ENCODE measurements at places on chromosomes 2 and 18.

DNA sequence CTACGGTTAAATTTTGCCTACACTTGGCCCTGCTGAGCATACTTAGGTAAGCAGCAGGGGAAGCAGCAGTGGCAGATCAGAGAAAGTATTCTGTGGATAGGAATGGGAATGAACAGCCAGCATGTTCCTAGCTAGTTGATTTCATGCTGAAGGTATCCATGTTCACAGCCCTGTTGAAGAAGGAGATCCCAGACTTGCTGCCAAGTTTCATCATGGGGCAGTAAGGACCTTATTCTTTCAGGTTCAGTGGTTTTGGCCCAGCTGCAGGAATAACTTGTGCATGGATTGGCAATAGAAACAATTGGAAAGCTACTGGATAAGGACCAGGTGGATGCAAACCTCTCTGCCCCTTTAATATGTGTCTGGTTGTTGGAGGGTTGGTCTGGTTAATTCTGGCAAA lies 98.2 kb upstream of the TMEM178A start:
- no peak for DNase-seq

DNA sequence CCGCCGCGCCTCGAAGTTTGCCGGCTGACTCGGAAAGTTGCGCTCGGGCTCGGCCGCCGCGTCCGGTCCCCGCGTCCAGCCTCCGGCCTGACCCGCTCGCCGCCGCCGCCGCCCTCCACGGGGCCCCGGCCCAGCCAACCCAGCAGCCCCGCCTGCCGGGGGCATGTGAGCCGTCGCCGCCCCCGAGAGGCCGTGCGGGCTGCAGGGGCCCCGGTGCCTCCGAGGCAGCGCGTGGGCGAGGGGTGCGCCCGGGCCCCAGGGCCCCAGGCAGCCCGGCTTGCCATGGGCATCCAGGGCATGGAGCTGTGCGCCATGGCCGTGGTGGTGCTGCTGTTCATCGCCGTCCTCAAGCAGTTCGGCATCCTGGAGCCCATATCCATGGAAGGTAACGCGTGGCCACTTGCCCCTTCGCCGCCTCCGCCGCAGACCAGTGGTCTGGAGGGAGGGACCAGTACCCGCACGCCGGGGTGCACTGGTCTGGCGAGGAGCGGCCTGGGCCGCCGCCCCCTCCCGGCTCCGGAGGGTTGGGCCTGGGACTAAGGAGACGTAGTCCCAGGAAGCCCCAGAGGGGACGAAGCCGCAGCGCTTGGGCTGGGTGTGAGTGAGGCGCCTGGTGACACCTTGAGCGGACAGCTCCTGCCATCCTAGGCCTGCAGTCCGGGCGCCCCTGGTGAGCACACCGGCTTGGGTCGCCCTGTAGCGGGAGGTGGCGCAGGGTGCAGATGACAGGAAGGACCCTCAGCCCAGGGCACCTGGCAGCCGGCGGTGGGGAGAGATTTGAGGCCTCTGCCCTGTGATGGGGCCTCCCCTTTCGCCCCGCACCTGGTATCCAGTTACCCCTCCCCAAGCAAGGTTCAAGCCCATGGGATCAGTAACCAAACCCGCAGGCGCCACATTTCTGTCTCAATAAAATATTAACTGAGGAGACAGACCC lies 49.9 kb downstream of the KCNIP3 start:
- no peak for DNase-seq

DNA sequence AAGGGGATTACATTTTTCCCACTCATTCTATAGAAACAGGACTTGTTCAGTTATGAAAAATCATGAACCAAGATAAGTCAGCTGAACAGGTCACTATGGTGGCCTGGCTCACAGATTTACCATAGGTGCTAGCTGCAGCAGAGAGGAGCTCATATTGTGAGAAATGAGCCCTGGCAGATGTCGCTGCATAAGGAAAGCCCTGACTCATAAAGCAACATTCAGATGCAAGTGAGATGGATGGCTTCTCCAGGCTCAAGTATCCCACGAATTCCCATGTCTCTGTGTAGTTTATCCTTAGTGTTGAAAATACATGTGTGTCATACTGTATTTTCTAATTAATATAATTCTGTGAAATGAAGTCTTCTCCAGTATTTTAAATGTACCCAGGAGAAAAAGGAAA lies 115.0 kb upstream of the LHCGR start:
- DNase-seq = no peak

DNA sequence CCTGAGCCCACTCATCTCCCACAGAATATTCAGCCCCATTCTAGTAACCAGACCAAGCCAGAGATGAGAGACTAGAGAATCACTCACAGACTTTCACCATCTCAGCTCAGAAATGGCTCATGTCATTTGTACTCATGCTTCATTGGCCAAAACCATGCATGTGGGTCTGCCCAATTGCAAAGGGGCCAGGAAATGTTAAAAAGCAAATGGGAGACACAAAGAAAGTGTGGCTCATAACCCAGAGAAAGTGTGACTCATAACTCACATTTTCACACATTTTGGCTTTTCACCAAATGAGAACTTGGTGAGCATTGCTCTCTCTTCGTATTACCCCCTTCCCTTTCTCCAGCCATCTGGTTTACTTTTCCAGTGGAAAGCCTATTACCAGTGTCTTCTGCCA lies 66.2 kb downstream of the MDH1 start:
- DNase-seq = no peak

DNA sequence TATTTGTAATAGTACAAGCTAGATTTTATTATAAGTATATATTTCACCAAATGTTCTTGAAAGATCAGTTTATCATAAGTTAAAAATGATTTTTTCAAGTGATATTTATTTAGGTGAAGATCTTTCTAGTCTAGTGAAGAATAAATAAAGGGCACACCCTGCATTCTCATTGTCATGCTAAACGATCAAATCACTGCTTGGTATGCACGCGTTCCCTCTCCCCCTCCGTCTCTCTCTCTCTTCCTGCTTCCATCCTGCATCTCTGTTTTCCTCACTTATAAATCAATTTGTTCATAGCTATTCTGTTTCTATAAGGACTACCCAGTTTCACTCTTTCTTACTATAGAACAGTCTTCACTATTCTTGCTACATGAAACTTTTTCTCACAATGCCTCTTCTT lies 1067.4 kb downstream of the LRP1B start:
- no peak for DNase-seq

GRCh38 chr18:57984490-57985115 lies 59.4 kb upstream of the NEDD4L start:
- DNase-seq = no peak

DNA sequence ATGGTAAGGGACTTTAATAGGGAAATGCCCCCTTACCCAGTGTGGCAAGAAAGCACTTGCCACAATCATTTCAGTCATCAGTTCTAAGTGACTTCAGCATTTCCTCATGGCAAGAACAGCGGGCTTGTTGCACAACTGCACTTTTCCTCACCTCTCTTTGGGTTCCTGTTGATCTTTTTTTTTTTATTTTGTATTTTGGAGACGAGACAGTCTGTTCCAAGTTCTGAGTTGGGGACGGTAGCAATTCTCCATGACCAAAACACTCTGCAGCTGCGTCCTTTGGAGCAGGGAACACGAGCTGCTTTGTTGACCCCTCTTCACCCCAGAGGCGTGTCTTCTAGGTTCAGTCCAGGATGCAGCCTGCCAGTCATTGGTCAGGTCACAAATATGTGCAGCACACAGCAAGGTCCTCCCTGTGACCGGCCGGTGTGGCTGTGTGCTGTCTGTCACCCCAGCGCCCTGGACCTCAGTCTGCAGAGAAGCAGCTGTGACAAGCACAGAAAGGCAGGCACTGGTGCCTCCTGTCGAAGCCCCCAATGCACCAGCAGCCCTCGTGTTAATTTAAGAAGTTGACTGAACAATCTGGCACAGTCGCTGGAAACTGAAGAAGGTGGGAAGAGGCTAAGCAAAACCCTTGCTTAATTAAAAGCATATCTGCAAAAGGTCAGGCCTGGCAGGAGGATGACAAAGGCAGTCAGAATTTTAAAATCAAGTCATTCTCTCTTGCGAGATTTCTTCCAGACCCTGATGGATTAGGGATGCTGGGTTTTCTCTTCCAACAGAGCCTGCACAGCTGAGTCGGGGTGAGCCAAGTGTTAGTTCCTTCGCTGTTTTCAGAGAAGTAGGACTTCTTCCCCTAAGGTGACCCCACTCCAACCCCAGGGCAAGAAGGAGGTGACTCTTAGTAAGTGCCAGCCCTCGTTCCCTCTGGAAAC lies 96.7 kb upstream of the COPS8 start:
- no peak for DNase-seq

DNA sequence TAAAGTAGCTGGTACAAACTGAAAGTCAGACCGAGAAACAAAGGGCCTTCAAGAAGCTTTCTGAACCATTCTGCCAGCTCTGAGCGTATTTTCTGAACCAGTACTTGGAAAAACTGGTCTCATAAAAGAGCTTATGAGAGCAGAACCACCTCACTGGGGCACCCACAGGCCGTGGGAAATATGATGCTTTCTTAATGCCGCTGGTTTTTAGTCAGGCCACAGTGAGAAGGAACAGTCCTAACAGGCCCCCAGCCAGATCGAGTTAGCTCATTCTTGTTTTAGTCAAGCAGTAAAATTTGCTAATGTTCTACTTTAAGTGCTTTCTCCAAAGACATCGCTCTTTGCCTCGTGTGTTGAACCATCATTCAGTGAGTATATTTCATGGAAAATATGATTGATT lies 12.7 kb upstream of the NOSTRIN start:
- no peak for DNase-seq

- DNase-seq = no peak
Observed at GRCh38 chr18:31267823-31268481, 50.0 kb upstream of the DSG1 start.

GRCh38 chr18:41992066-41992465 lies 37.0 kb downstream of the PIK3C3 start:
- peak; percentile 4 for DNase-seq

DNA sequence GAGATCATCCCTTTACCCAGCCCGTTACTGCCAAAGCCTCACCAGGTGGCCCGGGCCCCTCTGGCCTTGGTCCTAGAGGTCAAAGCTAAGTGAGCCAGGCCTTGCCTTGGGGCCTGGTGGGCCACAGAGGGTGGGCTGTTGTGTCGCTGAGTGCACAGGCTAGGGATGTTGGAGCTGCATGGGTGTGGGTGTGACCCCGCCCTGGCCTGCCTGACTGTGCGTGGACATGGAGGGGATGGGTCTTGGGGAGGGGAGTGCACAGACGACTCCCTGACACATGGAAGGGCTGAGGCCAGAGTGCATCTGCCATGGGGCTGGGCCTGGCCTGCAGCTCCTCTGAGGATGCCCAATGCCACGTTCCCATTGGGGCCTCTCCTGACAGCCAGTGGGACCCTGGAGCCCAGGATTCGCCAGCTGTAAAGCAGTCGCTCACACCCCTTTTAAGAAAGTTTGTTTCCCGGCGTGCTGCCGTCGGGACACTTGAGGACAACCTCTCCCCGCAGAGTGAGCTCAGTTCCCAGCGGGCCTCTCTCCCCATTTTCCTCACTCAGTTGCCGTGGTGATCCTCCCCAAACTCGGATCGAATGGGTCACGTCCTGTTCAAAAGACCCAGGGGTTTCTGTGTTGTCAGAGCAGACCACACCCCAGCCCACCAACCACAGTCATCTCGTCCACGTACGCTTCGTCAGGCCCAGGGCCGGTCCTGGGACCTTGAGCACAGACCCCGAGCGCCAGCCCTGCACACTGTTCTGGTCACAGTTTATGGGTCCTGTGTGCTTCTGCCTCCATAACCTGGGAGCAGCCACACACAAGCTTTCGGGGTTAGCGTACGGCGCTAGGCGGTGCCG lies 93.5 kb downstream of the NFATC1 start:
- DNase-seq = no peak

DNA sequence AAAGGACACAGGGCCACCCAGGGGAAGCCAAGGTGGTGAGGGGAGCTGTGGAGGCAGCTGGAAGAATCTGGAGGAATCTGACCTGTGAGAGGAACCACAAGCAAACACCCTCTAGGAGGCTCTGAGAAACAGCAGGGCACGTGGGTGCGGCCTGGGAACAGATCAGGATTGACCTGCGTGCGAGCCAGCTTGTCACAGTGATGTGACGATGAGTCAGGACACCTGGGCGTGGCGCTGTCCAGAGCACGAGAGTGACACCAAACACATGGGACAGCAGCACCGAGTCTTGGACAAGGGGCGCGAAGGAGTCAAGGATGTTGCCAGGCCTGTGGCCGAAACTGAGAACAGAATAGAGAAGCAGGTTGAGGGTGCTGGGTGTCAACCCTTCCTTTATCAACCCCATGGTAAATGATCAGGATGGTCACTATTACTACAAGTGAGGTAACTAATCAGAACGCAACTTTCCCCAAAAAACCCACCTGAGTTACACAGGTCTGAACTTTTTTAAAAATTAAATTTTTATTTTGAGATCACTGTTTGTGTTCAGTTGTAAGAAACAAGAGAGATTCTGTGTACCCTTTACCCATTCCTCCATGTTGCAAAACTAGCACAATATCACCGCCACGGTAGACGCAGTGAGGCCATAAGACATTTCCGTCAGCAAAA lies 637 bp upstream of the SFT2D3 start:
- DNase-seq = no peak

DNA sequence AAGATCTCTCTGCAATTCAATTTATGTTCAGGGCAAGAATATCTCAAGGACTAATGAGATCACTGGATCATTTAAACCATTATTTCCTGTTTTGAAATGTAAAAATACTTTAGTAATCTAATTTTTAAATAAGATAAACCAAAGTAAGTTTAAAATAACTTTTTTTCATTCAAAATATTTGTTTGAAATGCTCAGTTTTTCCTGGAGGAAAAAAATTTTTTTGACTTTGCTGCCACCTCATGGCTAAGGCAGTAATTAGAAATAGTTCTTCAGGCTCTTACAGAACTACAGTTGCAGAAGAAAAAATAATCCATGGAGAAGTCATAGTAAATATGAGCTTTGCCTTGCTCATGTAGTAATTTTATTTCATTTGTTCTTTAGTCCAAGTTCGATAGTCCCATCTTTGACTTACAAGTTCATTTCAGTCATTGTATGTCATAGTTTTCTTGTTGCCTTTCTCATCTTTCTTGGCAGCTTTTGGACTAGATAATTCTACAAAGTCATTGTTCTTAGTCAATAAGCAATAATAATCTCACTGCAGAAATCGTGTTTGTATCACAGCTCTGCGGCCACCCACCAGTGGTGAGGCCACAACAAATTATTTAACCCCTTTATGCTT lies 127.4 kb downstream of the DPP4 start:
- peak; percentile 2 for DNase-seq

DNA sequence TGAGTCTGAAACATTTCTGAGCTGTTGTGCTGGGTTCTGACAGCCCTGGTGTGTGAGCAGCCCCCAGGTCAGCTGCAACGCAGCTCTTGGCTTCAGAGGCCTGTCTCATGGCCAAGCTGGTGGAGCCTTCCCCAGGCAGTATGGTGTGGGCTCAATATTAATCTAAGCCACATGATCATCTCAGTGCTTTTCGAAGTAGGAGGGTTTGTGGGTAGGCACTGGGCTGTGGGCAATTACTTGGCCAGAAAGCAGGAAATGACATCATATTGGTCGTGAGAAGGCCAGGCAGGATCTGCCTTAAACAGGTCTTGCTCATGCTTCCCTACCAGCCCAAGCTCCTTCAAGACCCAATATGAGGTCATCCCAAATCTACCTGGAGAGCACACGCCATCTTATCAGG lies 26.9 kb downstream of the LOXHD1 start:
- no peak for DNase-seq

- no peak for DNase-seq
Observed at GRCh38 chr18:22172120-22172582, 2.8 kb downstream of the GATA6 start.
